SJSA1 (cell line): ENCODE measurements at places on chromosomes 7 and 10.

GRCh38 chr7:26022982-26023381 is 129.0 kb upstream of the NFE2L3 start:
- DNase-seq = no peak

GRCh38 chr7:76193883-76194282 is 7.8 kb upstream of the SRRM3 start:
- no peak for DNase-seq

GRCh38 chr10:105973360-105973759 is 1191.1 kb downstream of the SORCS1 start:
- DNase-seq = no peak

GRCh38 chr10:11658801-11659368 is 47.4 kb upstream of the USP6NL start:
- no peak for DNase-seq

DNA sequence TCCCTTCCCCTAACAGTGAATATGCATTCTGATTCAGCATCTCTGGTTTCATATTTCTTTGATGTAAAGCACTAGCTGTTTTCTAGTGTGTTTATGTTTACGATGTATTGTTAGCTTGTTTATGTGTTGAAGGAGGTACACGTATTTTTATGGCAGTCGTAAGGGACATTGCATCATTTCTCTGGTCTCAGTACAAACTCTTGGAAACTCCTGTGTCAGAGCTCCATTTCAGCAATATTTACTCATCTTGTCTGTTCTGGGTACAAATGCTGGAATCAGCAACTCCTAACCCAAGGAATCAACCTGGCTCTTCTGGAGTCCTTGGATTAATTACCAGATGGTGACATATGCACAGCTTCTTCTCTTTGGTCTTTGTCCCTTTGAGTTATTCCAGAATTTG is 270.0 kb upstream of the PLXDC2 start:
- DNase-seq = no peak

DNA sequence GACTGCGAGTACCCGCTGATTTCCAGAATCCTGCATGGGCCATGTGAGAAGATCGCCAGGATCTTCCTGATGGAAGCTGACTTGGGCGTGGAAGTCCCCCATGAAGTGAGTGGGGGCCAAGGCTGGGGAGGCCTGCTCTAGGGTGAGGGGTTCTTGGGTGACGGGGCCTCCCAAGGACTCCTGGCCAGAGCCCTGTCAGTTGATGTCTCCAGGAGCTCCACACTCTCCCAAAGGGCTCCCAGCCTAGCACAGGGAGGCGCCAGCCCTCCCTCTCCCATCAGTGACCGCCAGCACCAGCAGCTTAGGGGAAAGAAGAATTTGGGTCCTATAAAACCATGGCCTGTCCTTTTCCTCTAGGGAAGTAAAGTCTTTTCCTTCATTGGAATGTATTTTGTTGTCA is 9.8 kb upstream of the ZNF22 start:
- DNase-seq = no peak

- no peak for DNase-seq
Measured at GRCh38 chr10:108663587-108663986, 1259.7 kb downstream of the XPNPEP1 start.

DNA sequence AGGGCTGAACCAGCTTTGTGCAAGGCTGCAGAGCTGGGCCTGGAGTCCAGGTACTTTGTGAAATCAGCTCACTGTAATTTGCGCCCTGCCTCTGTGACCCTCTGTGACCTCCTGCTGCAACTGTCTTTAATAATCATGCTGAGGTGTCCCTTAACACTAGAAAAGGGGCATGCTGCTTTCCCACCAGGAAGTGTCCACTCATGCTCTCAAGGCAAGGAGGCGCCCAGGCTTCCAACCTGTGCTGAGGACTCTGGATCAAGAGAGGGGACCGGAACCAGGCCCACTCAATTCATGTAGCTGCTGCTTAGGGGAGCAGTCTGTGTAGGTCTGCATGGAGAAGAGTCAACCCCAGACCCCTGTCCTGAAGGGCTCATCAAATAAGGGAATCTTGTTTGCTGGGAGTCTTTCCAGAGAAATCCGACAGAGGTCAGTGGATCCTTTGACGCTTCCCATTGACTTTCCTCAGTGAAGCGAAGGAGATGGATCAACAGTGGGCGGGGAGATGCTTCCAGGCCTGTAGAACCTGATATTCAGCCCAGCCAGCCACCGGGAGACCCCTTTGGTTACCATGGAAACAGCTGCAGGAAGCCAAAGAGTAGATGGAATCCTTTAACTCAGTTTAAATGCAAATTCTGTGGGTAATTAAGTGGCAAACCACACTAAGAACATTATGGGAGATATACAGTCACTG is 945.9 kb downstream of the GRID1 start:
- DNase-seq = no peak

GRCh38 chr10:7892146-7892545 is 73.8 kb downstream of the TAF3 start:
- DNase-seq = no peak

DNA sequence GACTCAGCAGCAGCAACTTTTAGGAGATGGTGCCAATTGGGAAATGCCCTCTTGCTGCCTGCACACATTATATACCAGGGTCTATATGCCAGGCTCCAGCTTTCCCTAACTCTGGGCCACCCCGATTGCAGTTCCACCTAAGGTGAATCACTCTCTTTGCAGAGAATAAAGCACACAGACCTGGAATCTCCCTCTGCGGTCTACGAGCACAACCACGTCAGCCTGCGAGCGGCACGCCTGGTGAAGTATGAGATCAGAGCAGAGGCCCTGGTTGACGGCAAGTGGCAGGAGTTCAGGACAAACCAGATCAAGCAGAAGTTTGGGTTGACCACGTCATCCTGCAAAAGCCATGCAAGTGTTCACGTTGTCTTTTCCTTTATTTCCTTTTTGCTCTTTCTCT is 38.2 kb upstream of the PLEKHA1 start:
- DNase-seq = no peak

GRCh38 chr10:77774940-77775391 is 137.4 kb upstream of the KCNMA1 start:
- peak; percentile 32 for DNase-seq

GRCh38 chr10:97547962-97548361 is 24.6 kb upstream of the ANKRD2 start:
- no peak for DNase-seq

DNA sequence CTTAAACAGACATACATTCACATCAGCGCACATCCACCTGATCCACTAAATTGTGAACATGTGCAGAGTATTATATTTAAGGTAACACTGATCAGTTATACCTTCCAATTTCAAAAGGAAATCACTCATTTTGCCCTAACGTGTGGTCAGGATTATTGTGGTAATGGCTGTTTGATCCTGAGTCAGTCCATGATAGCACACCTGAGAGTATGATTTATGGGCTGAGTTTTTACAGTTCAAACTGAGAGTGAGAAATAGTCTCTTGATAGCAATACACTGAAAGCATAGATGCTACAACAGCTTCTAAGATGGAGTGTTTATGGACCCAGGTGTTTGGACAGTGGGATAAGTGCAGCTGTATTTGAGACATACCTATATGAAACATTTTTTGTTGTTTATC is 96.7 kb downstream of the KIF20B start:
- no peak for DNase-seq
